Camera-type eye (tissue), 1 donor: ENCODE measurements at places on chromosomes 1 and 21. TPM values are rescaled to one million over a fixed set of nuclear protein-coding genes. Genes with fewer than 3 reads are reported as not detected.

The ARHGAP29 gene
- total RNA-seq: 71.7 TPM

The KCNE2 gene
- not detected for total RNA-seq

The FBXO28 gene
- 48.5 TPM for total RNA-seq

The ATP1A4 gene
- total RNA-seq: 0.60 TPM

The FAM151A gene
- total RNA-seq: not detected

The ANGPTL3 gene
- 0.33 TPM for total RNA-seq

The TNFRSF25 gene
- 30.7 TPM for total RNA-seq

The FCGR3A gene
- total RNA-seq: 2.9 TPM

The CA14 gene
- total RNA-seq: 49.1 TPM

The BMP8B gene
- total RNA-seq: 6.8 TPM

The FTCD gene
- total RNA-seq: 1.1 TPM

The TARS2 gene
- 24.4 TPM for total RNA-seq

The LBR gene
- total RNA-seq: 83.9 TPM
